ENCODE measurements at places on chromosomes 5 and 9.

- DNase-seq: no peak
Measured at GRCh38 chr5:148427370-148428042, 43.7 kb downstream of the FBXO38 start.

- no peak for DNase-seq
Measured at GRCh38 chr9:21015995-21016394, 15.4 kb downstream of the HACD4 start.

- DNase-seq: no peak
Measured at GRCh38 chr5:10488144-10488543, 46.5 kb downstream of the ROPN1L start.

DNA sequence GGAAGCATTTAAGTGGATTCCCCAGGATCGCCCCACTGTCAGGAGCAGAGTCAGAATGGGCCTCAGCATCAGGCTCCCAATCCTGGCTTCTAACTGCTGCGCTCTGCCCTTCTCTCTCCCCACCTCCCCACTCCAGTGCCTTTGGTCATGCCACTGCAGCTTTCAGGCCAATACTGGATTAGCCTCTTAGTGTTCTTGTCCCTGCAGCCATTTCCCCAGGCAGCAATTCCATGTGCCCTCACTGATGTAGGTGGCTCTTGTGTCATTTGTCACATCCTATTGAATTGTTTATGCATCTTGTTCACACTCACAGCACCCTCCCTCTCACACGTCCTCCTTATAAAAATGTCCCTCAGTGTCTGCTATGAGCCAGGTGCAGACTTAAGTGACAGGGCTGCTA is 544.2 kb upstream of the DAP start:
- DNase-seq: no peak

- DNase-seq: no peak
Measured at GRCh38 chr5:107011605-107012004, 659.1 kb downstream of the EFNA5 start.

DNA sequence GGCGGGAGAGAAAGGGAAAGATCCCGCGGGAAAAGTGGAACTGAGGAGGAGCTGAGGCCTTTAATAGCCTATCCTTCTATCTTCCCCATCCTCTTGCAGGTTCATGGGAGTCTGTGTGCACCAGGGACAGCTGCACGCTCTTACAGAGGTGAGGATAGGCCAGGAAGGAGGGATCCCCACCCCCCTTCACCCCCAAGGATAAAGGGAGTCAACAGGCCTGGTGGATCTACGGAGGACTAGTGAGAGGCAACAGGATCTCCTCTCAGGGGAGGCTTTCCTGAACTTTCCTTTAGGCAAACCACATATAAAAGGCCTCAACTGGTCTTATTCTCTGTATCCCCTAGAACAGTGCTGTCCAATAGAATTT is 1.1 kb downstream of the TESK1 start:
- no peak for DNase-seq

DNA sequence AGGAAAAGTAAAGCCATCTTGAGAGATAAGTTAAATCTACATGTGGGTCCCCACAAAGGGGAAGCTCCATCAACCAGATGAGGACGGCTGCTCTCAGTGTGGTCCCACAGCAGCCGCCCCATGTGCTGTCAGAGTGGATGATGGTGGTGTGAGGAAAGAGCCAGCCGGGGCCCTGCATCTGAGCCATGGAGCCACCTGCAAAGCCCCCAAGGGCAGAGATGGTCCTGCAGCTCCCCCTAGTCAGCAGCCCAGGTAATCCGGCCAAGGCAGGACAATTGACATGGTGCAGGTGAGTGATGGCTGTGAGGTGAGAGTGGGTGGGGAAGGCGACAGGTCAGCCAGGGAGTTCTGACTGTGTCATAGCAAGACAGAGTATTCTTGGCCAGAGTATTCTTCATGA is 458.8 kb downstream of the ICE1 start:
- DNase-seq: no peak

DNA sequence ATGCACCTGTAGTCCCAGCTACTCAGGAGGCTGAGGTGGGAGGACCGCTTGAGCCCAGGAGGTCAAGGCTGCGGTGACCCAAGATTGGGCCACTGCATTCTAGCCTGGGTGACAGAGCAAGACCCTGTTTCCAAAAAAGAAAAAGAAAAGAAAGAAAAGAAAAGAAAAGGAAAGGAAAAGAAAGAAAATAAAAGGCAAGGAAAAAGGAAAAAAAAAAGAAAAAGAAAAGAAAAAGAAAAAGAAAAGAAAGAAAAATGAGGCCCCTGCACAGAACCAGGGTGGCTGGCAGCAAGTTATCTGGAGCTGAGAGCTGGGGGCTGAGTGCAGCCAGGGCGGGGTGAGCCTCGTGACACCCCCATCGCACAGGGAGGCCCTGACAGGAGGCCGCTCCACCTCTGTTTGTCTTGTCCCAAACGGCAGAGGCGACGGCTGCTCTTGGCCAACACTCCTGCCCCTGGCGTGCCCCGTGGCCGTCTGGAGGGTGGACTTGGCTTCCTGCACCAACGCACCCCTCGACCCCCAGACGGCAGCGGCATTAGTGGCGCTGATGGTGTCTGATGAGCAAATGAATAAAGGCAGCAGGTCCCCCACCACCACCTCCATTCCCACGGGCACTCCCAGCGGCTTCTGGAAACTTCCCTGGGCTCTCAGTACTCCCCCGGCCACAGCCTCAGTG is 16.7 kb downstream of the EXD3 start:
- no peak for DNase-seq

GRCh38 chr5:175254155-175254554 is 189.8 kb downstream of the DRD1 start:
- DNase-seq: no peak

DNA sequence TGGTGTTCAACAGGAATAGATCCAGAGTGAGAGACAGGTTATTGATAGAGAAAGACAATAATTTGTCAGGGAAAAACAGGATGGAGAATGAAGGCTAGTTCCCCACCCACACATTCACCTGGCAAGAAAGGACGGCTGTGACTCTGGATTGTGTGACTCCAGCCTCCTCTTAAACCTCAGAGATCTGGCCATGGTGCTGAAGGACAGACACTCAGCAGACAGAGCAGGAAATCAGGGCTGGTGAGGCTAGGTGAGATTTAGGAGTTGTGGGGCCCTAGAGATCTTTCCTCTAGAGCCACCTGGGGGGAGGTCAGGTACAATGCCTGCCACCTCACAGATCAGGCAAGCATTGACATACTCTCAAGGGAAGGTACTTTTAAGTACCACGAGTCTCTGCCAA is 15.2 kb downstream of the OR1B1 start:
- no peak for DNase-seq

DNA sequence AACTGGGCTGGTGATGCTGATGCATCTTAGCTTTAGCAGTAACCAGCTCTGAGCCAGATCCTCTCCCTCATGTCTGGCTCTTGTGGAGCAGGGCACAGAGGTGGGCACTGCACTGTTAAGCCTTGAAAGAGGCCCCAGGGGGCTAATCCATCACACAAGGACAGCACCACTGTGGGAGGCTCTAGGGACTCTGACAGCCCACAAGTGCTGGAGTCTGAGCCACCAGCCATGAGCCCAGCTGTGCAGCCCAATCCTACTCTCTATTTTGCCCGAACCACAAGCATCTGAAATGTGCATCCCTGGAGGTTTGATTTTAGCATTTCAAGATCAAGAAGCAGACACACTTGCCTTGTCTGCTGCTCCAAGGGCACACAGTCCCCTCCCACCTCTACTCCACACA is 407.1 kb upstream of the TRPC7 start:
- no peak for DNase-seq

GRCh38 chr5:172834415-172835289 is 601 bp downstream of the ERGIC1 start:
- DNase-seq: no peak

DNA sequence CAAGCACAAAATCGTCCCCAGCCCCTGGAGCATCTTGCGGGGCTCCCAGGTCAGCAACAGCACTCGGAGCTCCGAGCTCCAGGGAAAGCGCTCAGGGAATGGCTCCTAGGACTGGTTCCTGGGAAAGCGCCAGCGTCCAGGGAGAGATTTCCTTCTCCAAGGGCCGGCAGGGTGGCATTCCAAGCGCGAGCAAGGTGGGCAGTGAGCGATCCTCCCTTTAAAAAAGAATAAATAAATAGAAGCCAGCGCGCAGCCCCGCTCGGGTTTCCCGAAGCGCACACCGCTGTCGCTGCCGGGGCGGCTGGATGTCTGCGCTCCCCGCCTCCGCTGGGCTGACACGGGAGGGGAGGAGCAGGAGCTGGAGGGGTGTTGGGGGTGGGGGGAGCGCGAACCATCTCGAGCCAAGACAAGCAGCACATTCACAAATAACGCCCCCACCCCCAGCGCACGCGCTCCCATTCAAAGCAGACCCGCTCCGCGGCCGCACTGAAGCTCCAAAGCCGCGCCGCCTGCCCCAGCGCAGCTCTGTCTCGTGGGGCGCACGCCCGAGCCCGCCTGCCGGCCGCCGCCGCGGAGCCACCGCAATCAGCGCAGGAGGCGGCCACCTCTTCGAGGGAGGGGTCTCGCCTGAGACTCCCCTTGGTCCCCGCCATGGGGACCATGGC is 327.4 kb downstream of the SH3GL2 start:
- DNase-seq: no peak

DNA sequence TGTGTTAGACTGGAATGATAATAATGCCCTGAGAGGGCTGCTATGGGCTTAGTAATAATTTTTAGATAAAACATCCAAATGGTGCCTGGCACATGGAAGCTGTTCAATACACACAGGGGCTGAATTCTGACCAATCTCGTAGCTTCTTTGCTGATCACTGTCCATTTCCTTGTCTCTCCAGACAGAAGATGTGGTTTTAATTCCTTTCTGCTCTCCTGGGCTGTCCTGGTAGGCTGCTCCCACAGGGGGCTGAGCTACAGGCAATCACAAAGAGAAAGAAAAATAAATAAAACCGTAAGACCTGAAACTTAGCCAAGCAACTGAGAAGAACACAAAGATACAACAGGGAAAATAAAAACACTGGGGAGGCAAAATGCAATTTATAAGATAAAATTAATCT is 136.5 kb downstream of the CDK5RAP2 start:
- DNase-seq: no peak

DNA sequence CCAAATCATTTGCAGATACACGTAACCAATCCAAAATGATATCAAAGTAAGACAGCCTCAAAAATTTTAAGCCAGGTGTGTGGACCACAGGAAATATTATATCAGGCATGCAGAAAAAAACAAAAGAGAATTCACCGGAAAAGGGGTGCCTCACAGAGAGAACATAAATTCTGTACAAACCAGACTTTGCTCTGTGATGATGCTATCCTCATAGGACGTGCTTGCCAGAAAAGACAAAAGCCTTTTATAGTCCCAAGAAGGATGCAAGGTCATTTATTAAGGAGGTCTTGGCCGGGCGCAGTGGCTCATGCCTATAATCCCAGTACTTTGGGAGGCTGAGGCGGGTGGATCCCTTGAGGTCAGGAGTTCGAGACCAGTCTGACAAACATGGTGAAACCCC is 16.8 kb upstream of the ATP6V1G1 start:
- DNase-seq: no peak

DNA sequence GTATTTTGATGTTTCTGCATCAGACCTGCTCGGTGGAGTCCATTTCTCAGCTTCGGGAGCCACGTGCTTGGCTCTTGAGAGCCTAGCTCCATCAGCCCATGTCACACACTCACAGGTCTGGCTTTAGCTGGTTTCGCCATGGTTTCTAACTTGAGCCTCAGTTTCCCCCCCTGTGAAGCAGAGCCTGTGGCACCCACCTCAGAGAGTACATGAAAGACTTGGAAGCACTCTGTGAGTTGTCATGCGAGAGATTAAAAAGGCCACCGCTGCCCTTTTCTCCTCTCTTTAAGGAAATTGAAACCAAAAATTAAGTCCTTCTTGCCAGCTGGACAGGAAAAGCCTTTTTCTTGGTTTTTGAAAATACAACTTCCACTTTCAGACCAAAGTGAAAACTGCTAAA is 8.8 kb downstream of the TENT4A start:
- DNase-seq: no peak

DNA sequence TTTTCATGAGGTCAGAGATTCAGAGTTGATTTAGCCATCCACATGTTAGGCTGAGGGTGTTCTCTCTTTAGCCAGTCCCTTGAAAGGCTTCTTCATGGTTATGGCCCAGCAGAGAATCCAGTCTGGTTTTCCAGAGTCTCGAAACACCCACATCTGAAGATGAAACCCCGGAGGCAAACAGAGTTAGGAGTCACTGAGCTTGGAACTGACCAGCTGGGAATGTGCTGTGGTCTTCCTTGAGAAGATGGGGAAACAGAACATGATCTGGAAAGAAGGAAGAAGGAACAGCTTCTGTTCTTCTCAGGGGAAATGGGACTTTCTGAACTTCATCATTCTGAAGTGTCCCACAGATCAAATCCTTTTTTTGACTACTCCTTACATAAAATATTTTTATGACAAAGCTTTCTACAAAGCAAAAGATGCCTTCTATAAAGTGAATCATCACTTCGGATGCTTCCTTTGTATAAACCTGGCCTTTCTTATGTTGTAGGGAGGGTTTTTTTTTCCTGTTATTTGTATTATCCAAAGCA is 45.4 kb downstream of the ZNF618 start:
- no peak for DNase-seq

GRCh38 chr5:6754766-6755165 is 41.5 kb downstream of the TENT4A start:
- no peak for DNase-seq

DNA sequence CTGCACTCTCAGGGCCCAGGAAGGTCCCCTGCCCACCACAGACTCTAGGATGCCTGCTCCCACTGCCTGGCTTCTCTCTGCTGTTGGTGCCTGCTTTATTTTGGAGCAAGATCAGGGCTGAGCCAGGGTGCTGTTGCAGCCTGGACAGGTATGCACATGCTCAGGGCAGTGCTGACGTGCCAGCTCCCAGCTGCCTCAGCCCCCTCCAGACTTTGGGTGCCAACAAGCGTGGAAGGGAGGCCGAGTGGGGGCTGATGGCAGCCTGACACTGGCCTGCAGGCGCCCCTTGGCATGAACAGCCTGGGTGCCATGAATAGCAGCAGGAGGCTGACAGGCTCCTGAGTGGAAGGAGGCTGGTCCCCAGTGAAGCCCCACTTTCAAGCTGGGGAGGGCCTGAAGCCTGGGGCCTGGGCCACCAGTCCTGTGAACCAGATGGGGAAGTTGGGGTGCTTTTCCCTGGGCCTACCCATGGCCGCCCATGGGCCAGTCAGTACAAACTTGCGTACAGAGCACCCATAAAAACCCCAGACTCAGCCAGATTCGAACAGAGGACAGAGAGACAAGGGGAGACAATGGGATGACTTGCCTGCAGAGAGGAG is 6.8 kb downstream of the AMBP start:
- DNase-seq: no peak

- no peak for DNase-seq
Measured at GRCh38 chr9:76271755-76272154, 122.5 kb downstream of the RFK start.

GRCh38 chr5:73367650-73368049 is 80.9 kb downstream of the FOXD1 start:
- DNase-seq: no peak

- DNase-seq: no peak
Measured at GRCh38 chr5:144451187-144451973, 280.7 kb downstream of the KCTD16 start.

- DNase-seq: no peak
Measured at GRCh38 chr5:3362606-3362910, 233.1 kb upstream of the IRX1 start.

DNA sequence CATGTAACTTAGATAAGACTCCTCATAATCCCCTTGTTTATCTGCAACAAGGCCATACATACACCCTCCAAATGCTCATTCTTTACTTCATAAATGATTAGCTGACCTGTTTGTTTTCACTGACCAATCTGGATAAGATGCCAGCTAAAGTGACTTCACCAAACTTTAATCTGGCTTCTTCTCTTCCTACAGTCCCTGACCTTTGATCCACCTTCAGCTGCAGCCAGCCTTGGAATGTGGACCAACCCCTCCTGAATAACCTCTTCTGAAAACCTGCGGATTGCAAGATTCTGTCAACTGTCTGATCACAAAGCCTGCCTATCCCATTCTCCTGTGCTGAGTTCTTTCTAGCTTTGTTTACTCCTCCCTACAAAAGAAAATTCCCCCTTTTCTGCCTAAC is 476.8 kb downstream of the LRRC70 start:
- DNase-seq: no peak

Data from stimulated activated CD8-positive, alpha-beta memory T cell treated with anti-CD3 and anti-CD28 coated beads, Interleukin-7, amount 100 ng/mL, for 1 hour (primary cell).